ENCODE measurements at places on chromosomes 13 and 19.

- no peak for DNase-seq
These were observed 332.1 kb upstream of the DACH1 start for GRCh38 chr13:72198967-72199560.

DNA sequence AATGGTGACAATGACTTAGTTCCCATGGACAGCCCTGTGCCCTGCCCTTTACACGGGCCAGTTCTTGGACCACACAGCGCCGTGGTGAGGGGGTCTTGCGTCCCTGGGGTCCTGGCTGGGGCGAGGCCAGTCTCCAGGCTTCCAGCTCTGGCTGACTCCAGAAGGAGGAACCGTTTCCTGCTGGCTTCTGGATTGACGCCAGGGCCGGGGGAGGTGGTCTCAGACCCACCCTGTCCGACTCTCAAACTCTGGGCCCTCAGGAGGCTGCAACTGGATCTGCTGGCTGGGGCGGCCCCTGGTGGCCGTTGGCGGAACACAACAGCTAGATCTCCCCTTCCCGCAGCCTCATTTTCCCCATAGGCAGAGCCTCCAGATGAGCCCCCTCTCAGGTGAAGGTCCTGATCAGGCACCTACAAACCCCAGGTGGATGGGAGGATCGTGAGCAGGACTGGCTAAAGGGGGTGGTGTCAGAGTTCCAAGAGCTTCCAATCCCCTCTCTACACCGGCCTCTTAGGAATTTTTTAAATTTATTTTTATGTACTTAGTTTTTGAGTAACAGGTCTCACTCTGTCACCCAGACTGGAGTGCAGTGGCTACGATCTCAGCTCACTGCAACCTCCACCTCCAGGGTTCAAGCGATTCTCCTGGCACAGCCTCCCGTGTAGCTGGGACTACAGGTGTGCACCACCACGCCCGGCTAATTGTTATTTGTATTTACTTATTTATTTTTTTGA lies 8.0 kb downstream of the CCDC194 start:
- DNase-seq = no peak

GRCh38 chr13:45372189-45373161 lies 31.5 kb upstream of the TPT1 start:
- no peak for DNase-seq

DNA sequence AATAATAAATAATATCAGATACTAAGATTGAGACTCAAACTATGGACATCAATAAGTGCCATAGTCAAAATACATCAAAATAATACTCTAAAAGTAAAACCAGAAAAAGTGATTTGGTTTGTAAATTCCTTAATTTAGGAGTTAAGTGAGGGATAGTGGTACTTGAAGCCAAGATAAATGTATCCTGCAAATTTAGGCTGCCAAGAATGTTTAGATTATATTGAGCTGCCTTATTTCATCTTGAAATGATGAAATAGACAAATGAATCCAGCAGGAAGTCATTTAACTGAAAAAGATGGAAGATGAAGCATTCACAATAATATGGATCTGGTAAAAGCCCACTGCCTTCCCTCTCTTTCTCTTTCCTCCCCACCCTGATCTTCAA lies 112.3 kb downstream of the LRCH1 start:
- no peak for DNase-seq

GRCh38 chr19:5719274-5719960 lies 529 bp downstream of the LONP1 start:
- DNase-seq = no peak

GRCh38 chr19:4373601-4374497 lies 26.5 kb downstream of the SH3GL1 start:
- DNase-seq = no peak

- no peak for DNase-seq
These were observed 228.3 kb downstream of the TUBA3C start for GRCh38 chr13:18953139-18953930.

- peak; percentile 8 for DNase-seq
These were observed 6.3 kb downstream of the PMIS2 start for GRCh38 chr19:35592226-35592625.

DNA sequence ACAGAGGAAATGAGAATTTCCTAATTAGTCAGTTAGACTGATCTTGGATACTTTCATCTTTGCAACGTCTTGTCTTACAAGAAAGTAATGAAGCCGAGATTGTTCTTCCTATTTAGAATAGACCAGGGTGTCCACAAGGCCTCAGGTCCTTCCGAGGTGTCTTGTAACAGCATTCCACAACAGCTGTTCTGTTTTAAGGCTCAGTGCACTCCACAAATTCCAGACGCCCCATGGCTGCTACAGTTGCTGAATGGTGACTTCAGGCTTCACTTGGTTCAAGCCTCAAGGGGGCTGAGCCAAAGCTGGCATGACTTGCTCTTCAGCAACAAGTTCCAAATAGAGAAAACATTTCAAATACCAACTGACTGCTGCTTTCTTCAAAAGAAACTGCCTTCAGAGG lies 143.4 kb downstream of the SHISA2 start:
- no peak for DNase-seq

DNA sequence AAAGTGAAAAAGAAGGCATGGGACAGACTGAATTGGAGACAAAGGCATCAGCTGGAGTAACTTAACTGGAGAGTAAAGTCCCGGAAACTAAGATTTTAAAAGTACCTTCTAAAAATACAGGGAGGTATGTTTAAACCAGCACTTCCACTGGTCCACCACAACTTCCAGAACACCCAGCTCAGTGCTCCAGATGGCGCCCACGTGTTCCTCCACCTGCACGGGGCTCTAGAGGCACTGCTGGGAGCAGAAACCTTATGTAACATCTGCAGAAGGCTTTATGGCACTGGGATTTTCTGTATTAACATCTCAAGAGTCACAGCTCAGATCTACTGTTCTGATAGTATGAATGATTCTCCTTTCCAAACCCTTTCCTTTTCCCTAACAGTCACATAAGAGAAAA lies 252.1 kb downstream of the DCLK1 start:
- no peak for DNase-seq

DNA sequence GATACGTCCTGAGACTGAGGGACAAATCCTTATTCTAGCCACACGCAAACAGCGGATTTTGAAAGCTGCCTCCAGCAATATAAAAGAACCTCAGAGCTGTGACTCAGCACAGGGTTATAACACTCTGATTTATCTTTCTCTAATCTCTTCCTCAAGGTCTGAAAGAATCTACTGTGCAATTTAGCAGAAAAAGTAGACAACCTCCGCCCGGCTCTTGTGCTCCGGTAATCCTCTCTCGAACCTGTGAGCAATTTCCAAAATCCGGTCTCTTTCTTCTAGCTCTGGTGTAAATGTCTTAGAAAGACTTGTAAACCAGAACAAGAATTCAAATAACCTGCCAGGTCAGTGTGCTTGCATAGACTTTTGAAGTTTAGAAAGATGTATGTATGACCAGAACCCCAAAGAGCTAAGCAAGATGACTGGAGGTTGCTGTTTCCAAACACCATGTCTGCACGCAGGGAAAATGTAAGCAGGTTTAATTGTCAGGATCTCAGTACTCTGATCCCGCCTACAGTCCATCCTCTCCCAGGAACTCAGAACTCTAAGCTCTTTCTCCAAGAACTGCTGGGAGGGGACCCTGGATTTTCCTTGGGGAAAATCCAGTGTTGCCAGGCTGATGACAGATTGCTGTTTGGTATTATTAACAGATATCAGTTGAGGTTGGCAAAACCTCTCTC lies 338.1 kb downstream of the RFC3 start:
- DNase-seq = no peak

DNA sequence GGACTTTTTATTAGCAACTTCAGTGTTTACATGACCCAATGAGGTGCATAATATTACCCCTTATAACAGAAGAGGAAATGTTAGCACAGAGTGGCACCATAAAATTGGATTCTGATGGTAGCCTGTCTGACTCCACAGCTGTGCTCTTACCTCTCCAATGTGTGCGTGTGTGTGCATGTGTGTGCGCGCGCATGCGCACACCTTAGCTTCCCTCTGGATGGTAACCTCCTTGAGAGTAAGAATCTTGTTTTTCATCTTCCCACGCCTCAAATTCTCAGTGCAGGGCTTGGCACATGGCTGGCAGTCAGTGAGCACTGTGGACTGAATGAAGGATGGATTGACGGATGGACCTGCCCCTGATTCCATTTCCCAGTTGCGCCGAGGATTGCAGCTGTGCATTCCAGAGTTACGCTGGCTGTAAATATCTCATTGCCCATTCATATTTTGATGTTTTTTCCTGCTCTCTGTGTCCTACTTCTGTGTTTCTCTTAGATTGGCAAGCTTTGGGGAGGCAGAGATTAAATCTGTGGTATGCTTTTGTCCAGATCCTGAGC lies 99.2 kb upstream of the WASF3 start:
- DNase-seq = no peak

DNA sequence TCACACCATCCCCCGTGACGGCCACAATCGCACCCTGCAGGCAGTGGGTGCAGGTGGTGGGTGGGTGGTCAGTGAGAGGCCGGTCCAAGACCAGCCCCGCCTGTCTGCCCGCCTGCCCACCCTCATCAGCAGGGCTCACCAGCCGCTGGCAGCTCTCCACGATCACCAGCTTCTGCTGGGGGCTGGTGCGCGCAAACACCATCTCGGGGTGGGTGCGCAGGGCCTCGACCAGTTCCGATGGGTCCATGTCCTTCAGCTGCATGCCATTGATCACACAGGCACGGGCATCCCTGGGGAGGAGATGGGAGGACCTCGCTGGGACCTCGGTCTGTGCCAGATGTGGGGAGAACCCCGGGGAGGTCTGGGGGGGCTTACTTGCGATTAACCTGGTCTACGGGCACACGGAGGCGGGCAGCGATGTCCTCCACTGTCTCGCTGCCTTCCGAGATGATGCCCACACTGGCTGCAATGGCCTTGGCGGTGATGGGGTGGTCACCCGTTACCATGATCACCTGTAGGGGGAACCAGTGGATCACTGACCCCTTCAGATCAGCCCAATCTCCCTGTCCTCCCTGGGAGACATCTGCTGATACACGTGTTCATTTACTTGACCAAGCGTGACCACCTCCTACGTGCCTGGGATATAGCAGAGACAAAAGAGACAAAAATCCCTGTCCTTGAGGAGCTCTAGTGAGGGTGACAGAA lies 8.0 kb downstream of the ATP4A start:
- DNase-seq = no peak

DNA sequence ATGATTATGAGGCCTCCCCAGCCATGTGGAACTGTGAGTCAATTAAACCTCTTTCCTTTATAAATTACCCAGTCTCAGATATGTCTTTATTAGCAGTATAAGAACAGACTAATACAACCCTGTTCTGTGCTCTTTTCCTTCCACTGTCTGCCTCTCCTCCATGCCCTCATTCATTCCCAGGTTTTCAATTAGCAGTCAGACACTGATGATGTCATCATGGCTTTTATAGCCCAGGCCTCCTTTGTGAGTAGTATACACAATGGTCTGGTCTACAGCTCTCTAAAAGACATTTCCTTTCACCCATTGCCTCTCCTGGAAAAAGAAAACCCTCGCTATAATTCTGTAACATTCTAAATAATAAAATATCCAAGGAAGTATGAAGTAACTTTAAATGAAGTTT lies 25.5 kb downstream of the FGF14 start:
- no peak for DNase-seq

GRCh38 chr13:35714588-35715377 lies 238.3 kb upstream of the MAB21L1 start:
- DNase-seq = no peak

DNA sequence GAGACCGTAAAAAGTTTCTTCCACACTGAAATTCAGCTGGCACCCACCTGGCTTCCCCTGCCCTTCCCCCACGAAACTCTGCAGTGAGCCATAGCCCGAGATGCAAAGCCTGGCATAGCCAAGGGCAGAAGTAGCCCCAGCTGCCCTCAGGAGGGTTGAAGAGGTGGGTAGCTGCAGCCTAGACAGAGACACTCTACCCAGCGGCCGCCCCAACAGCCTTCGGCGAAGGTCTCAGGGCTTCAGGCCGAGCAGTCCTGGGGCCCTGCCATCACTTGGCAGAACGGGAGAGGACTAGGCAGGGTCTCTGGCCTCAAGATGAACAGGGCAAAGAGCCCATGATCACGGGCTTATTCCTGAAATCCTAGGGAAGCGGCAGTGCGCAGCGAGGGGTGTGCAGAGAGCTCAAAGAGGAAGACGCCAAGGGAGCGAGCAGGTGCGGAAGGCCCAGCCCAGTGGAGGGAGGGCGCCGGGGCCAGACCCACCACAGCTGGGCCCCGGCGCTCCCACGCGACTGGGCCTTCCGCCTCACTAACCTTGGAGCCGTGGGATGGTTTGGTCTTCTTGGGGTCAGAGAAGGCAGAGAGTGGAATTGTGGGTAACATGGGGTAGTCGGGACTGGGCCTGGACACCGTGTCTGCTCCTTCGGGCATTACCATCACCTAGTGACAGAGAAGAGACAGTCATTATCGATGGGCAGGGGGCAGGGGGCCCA lies 53.2 kb downstream of the MLLT1 start:
- no peak for DNase-seq

GRCh38 chr19:17590866-17591265 lies 35.4 kb downstream of the COLGALT1 start:
- no peak for DNase-seq

DNA sequence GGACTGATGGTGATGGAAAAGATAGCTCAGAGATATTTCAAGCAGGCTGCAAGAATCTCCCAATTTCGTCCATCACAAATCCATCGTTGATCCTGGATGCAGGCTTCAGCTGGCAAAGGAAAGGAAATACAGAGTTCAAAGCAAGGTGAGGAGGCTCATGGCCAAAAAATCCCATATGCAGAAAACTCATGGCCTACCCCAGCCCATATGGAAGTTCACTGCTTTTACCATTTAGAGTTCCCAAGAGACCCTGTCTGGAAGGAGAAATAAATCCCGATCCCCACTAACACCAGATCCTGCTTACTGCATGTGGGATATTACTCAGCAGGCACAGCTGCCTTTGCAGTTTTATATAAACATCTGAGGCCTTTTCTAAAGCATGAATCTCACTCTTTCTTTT lies 412.9 kb upstream of the SPRY2 start:
- no peak for DNase-seq
